ENCODE measurements at places on chromosomes 6 and 20.

- H3K27ac ChIP-seq = no peak overlapping the region
- no peak overlapping the region for H3K4me3 ChIP-seq
- no peaks in the 10 kb centered on the region for H3K36me3 ChIP-seq
- no peak for DNase-seq
- no peaks in the 10 kb centered on the region for H3K27me3 ChIP-seq
- peaks cover 26% of the 10 kb centered on the region for H3K4me1 ChIP-seq
Observed at GRCh38 chr6:148965287-148965686, 218.5 kb downstream of the UST start.

DNA sequence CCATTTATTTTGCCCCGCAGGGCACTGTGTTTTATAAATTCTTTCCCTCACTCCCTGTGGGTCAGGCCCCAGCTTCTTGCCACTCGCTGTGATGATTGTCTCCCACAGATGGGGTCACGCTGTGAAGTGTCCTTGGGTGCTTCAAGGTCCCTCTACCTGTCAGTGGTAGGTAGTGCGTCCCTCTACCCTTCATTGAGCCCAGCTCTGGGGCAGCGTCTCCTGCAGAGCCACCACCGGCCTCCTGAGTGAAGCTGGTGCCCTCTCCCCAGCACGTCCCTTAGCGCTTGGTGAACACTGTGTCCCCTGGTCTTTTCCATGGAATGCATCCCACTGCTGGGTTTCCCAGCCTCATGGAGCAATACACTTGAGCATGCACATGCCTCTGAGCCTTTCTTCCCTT, 108.2 kb downstream of the NRN1 start:
- H3K36me3 ChIP-seq = no peaks in the 10 kb centered on the region
- no peaks in the 10 kb centered on the region for H3K4me1 ChIP-seq
- H3K4me3 ChIP-seq = no peak overlapping the region
- no peaks in the 10 kb centered on the region for H3K27me3 ChIP-seq
- no peak overlapping the region for H3K27ac ChIP-seq
- DNase-seq = no peak

DNA sequence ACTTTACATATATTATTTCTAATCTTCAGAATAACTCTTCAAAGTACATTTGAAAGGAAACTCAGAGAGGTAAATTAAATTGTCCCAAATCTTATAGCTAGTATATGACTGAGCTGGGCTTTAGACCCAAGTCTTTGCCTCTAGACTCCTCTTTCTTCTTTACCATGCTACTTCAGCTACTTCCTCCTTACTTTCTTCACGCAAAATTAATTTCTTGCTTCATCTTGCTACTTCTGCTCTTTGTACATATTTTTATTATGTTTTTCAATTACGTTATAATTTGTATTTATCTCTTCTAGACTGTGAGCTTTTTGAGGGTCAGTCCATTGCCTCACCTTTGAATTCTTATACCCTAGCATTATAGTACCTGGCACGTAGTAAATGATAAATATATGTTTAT, 5.3 kb downstream of the TMEM170B start:
- H3K27me3 ChIP-seq = no peaks in the 10 kb centered on the region
- no peak for DNase-seq

GRCh38 chr6:2993755-2994317, 5.9 kb upstream of the NQO2 start:
- no peaks in the 10 kb centered on the region for H3K27me3 ChIP-seq
- no peak overlapping the region for H3K27ac ChIP-seq
- no peaks in the 10 kb centered on the region for H3K36me3 ChIP-seq
- no peak for DNase-seq

DNA sequence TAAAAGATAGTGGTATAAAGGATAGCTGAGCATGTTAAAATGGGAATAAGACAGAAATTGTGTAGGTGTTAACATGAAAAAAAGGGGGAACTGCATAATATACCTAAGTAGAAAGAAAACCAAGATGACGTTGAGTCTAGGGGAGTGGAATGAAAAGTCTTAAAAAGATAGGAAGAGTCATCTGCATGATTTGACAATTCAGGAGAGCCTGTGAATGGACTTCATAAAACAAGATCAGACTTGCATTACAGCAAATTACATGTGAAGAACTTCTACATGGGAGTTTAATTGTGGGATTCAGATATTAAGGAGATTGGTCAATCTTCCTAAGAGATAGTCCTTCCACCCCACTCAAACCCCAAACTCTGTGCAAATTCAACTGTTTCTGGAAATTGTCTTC, 85.5 kb downstream of the WASF1 start:
- no peak overlapping the region for H3K4me3 ChIP-seq
- H3K27me3 ChIP-seq = no peaks in the 10 kb centered on the region
- H3K27ac ChIP-seq = no peak overlapping the region
- no peak for DNase-seq
- peaks cover 18% of the 10 kb centered on the region for H3K4me1 ChIP-seq
- H3K36me3 ChIP-seq = no peaks in the 10 kb centered on the region

GRCh38 chr6:74973591-74973990, 232.3 kb downstream of the COL12A1 start:
- no peaks in the 10 kb centered on the region for H3K27me3 ChIP-seq
- no peaks in the 10 kb centered on the region for H3K36me3 ChIP-seq
- H3K4me3 ChIP-seq = no peak overlapping the region
- H3K27ac ChIP-seq = no peak overlapping the region
- no peak for DNase-seq

- H3K36me3 ChIP-seq = no peaks in the 10 kb centered on the region
- H3K27me3 ChIP-seq = peaks cover 12% of the 10 kb centered on the region
- DNase-seq = no peak
- peaks cover 3% of the 10 kb centered on the region for H3K4me1 ChIP-seq
- H3K4me3 ChIP-seq = no peak overlapping the region
- H3K27ac ChIP-seq = no peak overlapping the region
Observed at GRCh38 chr6:44291841-44292240, 21.3 kb downstream of the AARS2 start.

DNA sequence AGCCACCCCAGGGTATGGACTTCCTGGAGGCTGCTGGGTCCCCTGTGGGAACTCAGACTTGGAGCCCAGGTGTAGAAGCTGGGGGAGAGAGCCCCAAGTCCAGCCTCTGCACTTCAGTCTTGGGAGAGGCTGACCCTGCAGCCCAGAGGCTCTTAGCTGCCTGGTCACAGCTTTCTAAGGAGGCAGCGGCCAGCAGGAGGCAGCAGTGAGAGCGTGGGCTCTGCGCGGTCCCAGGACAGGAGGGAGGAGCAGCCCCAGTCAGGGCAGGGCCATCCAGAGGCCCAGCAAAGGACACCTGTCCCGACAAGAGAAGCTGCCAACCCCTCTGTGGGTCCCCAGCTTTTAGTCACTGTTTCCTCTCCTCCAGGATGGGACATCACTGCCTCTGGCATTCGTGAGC, 9.4 kb downstream of the TREML2 start:
- no peak for DNase-seq
- H3K4me1 ChIP-seq = no peaks in the 10 kb centered on the region
- no peaks in the 10 kb centered on the region for H3K27me3 ChIP-seq

- H3K27ac ChIP-seq = no peak overlapping the region
- no peak for DNase-seq
Observed at GRCh38 chr6:154683756-154684523, 49.3 kb upstream of the SCAF8 start.

DNA sequence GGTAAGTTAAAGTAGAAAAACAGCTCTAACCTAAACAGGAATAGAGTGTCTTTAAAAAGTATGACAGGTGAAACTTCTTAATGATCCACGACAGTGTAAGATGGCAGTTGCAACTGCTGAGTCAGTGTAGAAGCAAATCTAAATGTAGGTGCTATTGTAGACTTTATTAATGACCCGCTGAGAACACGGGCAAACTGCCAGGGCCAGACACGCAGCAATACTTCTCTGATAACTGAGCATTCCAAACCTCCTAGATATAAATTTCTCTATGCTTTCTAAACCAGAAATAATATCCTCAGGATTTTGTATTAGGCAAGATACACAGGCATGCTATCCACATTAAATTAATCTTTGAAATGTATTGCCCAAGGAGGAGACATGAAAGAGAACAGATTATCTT, 1076.4 kb downstream of the HACE1 start:
- H3K4me1 ChIP-seq = no peaks in the 10 kb centered on the region
- H3K27ac ChIP-seq = no peak overlapping the region
- no peak for DNase-seq

GRCh38 chr6:142523515-142524375, 221.9 kb downstream of the ADGRG6 start:
- H3K4me3 ChIP-seq = no peak overlapping the region
- H3K36me3 ChIP-seq = no peaks in the 10 kb centered on the region
- H3K27me3 ChIP-seq = no peaks in the 10 kb centered on the region
- no peak for DNase-seq

GRCh38 chr20:59728722-59729430, 124.5 kb downstream of the PHACTR3 start:
- DNase-seq = no peak
- no peaks in the 10 kb centered on the region for H3K36me3 ChIP-seq
- H3K4me1 ChIP-seq = no peaks in the 10 kb centered on the region
- H3K27ac ChIP-seq = no peak overlapping the region

- no peaks in the 10 kb centered on the region for H3K36me3 ChIP-seq
- no peak overlapping the region for H3K27ac ChIP-seq
- H3K4me3 ChIP-seq = no peak overlapping the region
- no peaks in the 10 kb centered on the region for H3K27me3 ChIP-seq
- no peaks in the 10 kb centered on the region for H3K4me1 ChIP-seq
Observed at GRCh38 chr6:87291883-87292282, 30.5 kb upstream of the SMIM8 start.

- H3K4me3 ChIP-seq = no peak overlapping the region
- no peaks in the 10 kb centered on the region for H3K36me3 ChIP-seq
- no peak for DNase-seq
- H3K27me3 ChIP-seq = no peaks in the 10 kb centered on the region
- no peaks in the 10 kb centered on the region for H3K4me1 ChIP-seq
Observed at GRCh38 chr20:52420805-52421204, 229.2 kb upstream of the ZFP64 start.

- H3K4me3 ChIP-seq = no peak overlapping the region
- DNase-seq = no peak
- H3K27me3 ChIP-seq = no peaks in the 10 kb centered on the region
- H3K36me3 ChIP-seq = peaks cover 9% of the 10 kb centered on the region
Observed at GRCh38 chr6:57190140-57190539, 18.0 kb downstream of the BAG2 start.

DNA sequence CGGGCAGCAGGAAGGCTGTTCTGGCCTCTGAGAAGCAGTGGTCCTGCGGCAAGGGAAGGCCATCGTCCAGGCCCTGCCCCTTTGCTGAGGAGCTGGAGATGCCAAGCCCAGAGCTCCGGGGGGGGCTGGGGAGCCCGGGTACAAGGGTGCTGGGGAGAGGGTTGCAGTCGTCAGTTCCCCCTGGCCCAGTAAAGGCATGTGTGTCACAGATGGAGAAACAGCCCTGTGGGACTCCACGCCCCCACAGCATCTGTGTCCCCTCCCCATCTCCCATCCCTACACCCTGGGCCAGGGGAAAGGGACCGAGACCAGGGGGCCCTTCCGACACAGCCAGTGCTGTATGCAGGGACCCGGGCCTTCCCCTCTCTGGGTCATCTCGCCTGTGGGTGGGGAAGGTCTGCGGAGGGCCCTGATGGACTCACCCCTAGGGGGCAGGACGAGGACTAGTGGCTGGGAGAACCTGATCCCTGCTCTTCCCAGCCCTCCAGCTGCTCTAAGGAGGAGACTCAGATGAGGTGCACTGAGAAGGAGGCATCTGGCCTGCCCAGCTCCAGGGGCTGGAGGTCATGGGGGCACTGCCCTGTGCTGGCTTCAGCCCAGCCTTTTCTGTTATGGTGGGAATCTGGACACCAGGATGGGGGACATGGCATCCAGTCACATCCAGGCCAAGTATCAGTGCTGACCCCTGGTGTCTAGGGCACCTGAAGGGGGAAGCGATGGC, 609 bp downstream of the MYL9 start:
- H3K27me3 ChIP-seq = no peaks in the 10 kb centered on the region
- H3K27ac ChIP-seq = peak overlapping the region; percentile 95
- DNase-seq = no peak
- peaks cover 21% of the 10 kb centered on the region for H3K36me3 ChIP-seq
- peak overlapping the region; percentile 91 for H3K4me3 ChIP-seq

Measured in thoracic aorta (tissue), 2 donors.